ENCODE measurements at places on chromosomes 1 and 21.

- DNase-seq = no peak
Observed at GRCh38 chr1:9059891-9060744, 9.3 kb downstream of the SLC2A5 start.

DNA sequence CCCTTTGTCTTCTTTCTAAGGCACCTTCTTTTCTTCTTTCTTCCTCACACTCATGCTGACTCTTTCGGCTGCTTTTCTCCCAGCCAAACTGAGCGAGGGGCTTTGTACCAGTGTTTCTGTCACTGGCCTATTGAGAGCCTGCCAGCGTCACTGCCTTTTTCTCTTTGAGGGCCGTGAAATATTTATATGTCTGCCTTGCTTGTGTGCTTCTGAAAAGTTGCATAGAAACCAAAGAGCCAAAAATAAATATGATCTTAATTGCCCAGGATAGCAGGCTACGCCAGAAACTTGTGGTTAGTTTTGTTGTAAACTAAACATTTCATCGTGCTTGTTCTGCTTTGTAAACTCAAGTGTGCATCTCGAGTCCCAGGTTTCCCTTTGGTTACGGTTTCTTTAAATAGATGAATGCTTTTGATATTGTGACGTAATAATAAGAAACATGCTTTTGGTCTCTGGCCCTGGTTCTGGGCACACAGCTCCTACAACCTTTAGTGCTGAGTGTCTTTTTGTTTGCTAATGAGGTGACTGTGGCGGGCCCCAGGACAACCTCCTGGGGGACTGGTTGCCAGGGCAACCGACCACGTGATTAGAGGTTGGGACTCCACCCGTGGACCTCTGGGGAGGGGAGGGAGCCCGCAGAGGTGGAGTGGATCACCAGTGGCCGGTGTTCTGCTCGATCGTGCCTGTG, 10.8 kb downstream of the SLC37A1 start:
- DNase-seq = peak; percentile 54

DNA sequence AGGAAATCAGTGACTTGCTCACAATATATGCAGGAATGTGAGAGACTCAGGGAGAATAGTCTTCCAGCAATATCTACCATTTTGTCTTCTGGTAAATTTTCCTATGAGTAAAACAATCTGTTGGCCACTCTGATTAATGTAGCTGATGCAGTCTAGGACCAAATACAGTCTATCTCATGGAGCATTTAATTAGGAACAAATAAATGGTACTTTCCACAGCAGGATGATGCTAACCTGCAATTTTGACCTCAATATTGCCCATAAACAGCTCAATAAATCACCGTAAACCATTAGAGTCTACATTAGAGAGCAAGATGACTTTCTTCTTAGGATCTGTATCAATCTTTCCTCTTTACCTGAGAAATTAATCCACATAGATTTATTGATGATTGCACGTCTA, 567.7 kb upstream of the B3GALT2 start:
- DNase-seq = no peak

- peak; percentile 31 for DNase-seq
Observed at GRCh38 chr1:147177611-147178380, 5.5 kb upstream of the PRKAB2 start.

DNA sequence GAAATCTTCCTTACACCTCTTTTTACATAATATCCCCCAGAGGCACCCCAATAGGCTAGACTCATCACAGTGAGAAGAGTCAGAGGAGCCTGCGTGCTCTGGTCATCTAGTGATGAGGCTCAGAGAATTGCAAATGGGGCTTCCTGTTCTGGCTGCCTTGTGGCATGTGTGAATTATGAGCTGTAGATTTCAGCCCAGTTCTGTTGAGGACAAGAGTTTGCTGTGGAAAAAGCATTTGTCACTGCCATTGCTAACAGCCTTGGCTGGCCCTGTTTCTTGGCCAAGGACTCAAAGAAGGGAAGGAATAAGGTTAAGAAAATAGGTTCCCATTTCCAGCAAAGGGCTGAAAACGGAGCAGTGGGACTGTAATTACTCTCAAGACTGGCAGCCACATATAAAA, 30.7 kb downstream of the MRAP start:
- peak; percentile 88 for DNase-seq

DNA sequence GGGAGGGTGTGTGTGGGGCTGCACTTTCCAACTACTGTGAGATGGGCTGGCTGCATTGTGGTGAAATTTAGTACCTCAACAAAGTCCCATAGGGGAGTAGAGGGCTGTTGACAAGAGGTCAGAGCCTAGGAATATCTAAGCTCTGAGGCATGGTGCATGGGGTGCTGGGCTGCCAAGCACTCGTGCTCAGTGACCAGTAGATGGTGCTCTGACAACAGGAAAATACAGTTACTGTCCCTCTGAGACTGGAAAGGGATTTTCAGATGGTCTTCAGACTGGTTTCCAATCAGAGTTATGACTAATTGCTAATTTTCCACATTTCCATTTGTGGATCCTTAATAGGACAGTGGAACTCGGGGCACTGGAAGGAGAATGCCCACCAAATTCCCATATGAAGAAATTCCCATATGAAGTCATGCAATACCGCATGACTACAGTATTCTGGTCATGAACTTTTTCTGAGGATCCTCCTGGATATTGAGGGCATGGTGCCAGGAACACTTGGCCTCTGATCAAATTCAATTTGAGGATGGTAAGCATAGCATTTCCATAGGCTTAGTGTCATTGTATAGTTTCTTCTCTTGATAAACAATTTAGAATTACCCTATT, 4.1 kb upstream of the CACNA1E start:
- peak; percentile 66 for DNase-seq

- peak; percentile 43 for DNase-seq
Observed at GRCh38 chr1:49351768-49352167, 575.1 kb upstream of the BEND5 start.

GRCh38 chr1:100794748-100795645, 75.5 kb downstream of the VCAM1 start:
- peak; percentile 21 for DNase-seq

DNA sequence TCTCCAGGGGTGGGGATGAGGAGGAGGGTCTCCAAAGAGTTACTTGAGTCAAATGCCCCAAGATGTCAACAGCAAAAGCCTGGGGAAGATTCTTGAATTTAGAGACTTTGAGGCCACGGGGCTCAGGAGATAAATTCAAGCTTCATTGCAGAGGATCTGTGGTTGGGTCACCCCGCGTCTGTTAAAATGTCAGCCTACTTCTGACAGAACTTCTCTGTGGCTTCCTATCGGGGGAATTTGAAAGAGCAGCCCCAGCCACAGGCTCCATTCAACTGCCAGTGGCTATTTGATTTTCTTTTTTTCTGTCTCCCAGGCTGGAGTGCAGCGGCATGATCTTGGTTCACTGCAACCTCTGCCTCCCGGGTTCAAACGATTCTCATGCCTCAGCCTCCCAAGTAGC, 62.5 kb upstream of the EFHD2 start:
- DNase-seq = no peak

DNA sequence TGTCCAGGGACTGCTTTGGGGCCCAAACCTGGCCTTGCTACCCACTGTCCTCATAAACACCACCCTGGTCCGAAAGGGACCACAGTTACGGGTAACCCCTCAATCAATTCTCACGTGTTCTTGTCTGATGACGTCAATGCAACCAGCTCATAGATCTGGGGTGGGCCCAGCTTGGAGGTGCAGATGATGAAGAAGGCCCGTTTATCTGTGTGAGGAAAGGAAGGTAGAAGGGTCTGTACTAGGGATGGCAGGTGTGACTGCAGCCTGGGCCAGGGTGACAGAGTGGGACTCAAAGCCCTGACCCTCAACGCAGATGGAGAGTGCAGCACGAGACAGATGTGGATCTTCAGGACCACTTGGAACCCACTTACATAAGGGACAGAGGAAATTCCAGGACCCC, 22.1 kb downstream of the LRRC71 start:
- DNase-seq = no peak

- DNase-seq = peak; percentile 5
Observed at GRCh38 chr1:218164111-218164929, 120.8 kb upstream of the RRP15 start.

GRCh38 chr21:31804008-31804394, 68.8 kb upstream of the HUNK start:
- no peak for DNase-seq

DNA sequence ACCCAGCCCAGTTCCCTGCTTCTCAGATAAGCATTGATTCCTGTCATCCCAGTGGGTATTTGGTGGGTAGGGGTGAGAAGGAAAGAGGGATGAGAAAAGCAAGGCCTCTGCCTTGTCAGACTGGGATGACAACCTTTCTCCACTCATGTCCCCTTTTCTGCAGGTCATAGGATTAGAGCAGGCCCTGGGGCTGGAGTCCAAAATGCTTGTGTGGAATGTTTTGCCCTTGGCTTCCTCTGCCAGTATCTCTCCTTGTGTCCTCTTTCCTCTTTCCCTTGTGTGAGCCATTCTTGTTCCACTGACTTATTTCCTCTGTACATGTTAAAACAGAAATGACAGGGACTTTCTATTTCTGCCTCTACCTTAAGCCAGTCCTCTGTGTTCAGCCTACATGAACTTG, 4.1 kb downstream of the ATP2B4 start:
- DNase-seq = no peak

- DNase-seq = peak; percentile 3
Observed at GRCh38 chr21:30206551-30207251, 9.2 kb downstream of the CLDN8 start.

GRCh38 chr1:30575066-30575465, 148.3 kb downstream of the MATN1 start:
- DNase-seq = no peak

GRCh38 chr21:25567472-25567871, 39.8 kb downstream of the MRPL39 start:
- no peak for DNase-seq

GRCh38 chr1:240847325-240847724, 235.4 kb upstream of the GREM2 start:
- no peak for DNase-seq

GRCh38 chr1:167043752-167044488, 46.3 kb downstream of the GPA33 start:
- peak; percentile 11 for DNase-seq

- peak; percentile 34 for DNase-seq
Observed at GRCh38 chr1:7218210-7218832, 433.1 kb downstream of the CAMTA1 start.

GRCh38 chr1:154711416-154711815, 103.4 kb upstream of the ADAR start:
- DNase-seq = no peak

GRCh38 chr1:109832945-109833344, 69.2 kb upstream of the EPS8L3 start:
- DNase-seq = no peak

- peak; percentile 79 for DNase-seq
Observed at GRCh38 chr1:156707417-156708217, 2.2 kb upstream of the CRABP2 start.

DNA sequence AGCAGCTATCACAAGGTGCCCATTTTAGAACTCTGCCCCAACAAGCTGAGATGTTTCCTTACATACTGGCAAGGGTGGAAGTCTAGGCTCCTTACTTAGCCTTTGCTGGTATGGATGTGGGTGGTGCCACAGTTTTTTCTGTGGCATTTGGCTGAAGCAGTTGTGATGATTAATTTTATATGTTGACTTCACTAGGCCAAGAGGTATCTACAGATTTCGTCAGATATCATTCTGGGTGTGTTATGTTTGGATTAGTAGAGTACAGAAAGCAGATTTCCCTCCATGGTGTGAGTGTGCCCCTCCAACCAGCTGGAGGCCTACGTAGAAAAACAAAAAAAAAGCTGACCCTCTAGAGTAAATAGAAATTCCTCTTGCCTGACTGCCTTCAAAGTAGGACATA, 317.0 kb downstream of the BARHL2 start:
- DNase-seq = no peak

DNA sequence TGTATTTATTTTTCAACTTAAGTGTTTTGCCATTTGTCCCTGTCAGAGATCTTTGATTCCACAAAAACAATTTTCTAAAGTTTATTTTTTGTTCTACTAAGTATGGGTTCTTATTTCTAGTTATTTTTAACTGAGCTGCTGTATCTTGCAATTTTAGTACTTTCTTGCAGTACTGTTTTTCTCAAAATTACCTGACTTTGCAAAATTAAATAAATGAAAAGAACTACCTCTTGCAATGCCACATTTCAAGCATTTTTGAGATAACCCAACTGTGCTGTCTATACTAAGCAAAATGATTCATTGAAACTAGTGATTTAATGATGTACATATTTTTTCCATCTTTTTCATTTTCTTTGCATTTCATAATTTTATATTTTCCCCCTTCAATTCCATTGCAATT, 71.5 kb upstream of the ADGRL2 start:
- DNase-seq = no peak

DNA sequence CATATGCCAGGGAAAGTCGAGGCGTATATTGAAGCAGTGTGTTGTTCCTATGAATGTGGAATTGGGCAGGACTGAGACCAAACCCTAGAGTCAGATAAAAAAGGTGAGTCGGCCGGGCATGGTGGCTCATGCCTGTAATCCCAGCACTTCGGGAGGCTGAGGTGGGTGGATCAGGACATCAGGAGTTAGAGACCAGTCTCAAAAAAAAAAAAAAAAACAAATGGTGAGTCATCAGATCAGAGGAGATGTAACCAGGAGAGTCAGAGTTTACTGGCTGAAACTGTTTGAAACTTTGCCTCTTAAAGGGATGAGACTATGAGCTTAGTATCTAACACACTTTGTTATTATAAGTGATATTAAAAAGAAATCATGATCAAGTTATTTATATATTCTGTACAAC, 26.4 kb upstream of the SYCP1 start:
- DNase-seq = no peak

DNA sequence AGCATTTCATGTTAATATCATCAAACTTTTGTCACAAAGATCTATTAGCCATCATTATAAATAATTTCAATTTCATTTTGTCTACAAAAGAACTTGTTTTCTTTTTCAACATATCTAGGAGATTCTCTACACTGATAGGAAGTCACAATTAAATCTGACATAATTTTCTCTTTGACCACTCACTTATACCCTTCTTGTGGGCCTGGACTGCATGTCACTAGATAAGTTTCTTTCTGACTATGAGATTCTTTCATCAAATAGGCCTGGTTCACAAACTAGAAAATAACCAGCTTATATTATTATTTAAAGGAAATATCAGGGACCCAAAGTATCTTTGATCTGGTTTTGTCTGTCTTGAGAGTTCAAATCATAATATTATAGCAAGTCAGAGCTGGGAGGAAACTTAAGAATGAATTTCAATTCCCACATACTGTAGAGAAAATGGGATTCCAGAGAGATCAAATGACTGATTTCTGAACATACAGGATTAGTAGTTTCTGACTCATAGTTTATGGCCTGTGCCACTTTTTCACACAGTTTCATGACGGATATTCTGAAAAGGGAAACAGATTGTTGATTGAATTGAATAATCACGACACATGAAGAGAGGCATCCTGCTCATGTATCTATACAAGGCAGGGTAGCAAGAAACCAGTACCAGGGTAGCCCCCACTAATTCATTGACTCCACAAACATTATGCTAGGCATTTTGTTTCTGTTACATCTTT, 355.8 kb downstream of the GPATCH2 start:
- peak; percentile 40 for DNase-seq

DNA sequence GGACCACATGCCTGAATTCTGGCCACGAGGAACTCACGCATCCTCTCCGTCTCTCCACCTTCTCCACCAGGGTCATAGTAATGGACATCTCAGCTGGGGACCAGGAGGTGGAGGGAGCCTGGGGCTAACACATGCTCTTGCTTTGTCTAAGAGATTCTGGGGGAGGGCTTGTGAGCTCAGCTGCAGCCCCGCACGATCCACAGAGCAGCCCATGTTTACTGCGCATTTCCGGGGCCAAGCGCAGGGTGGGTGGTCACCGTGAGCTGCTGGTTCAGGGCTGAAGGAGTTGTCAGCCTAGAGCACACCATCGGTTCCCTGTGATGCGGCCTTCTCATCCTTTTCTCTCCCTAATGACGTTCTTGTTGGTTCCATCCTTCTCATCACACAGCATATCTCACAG, 7.5 kb upstream of the TFF2 start:
- DNase-seq = no peak

All from AG10803 (cell line).